LoVo (cell line): ENCODE measurements at places on chromosomes 6 and 20.

DNA sequence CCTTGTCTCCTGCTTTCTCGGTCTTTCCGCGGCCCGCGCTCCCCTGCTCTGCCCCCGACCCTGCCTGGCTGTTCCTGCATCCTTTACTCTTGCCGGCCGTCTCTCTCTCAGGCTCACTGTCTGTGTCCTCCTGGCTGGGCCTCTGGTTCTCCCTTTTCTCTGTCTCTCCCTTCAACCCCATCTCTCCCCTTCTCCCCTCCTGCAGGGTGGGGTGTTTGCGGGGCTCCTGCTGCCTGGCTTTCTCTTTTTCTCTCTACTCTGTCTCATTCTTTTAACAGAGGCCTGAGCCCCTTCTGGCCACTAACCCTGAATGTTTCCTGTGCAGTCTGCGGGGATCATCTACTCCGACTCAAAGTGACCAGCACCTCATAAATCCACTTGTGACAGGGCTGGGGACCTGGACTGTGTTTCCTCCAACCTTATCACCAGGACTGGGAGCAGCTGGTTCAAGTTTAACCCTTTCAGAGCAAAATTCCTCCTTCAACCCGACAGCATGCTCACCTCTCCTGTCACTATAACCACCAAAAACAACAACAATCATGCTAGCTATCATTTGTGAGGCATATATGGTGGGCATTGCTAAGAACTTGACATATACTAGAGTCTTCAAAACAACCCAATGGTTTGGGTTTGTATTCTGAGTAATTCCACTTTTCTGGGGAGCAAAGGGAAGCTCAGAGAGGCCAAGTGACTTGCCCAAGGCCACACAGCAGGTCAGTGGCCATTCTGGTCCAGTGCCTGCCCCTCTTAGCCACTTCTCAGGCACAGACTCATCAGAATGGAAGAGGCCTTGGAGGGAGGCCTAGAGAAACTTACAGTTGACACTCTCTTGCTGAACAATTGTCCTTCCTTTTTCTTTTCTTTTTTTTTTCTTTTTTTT, 811 bp upstream of the RSPO4 start:
- no peak for DNase-seq

DNA sequence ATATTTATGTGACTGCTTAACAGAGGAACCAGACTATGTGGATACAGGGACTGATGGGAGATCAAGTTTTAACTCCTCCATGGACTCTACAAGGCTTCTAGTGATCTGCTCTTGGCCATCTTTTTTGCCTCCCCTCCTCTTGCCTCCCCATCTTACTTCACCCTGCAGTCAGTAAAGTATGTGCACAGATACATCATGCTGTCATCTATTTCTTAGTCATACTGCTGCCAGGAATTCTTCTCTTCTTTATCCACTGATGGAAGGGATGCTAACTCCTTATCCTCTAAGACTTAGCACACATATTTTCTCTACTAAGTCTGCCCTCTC, 27.6 kb upstream of the FAM83C start:
- no peak for DNase-seq

DNA sequence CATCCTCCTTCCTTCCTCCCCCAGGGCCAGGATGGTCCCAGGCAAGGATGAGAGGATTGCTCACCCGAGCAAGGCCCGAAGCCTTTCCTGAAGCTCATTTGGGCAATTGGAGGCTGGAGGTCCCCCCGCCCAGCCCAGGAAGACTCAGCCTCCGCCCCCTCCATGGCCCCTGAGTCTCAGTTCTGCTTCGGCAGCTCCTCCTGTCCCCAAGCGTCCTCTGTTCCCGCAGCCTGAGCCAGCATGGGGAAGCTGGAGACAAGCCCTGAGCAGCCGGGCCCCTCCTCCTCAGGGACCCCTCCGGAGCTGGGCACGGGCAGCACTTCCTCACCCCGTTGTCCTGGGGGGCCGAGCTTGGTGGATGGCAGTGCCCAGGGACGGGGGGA, 26.0 kb downstream of the SLC17A9 start:
- no peak for DNase-seq

DNA sequence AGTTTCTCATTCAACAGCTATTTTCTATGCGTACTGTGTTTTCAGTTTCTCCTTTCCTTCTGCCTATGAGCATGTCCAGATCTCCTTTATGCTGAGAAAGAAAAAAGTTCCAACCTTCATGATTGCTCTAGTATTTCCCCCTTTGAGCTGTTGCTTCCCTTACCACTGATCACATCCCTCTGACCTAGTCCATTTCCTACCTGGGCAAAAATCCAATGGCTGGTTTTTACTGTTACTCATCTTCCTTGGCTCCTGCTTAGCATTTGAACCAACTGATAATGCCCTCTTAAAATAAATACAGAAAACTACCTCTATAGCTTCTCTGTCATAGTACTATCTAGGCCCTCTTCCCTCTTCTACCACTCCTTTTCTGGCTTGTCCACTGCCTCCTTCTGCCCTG, 6.0 kb downstream of the RFX6 start:
- no peak for DNase-seq

DNA sequence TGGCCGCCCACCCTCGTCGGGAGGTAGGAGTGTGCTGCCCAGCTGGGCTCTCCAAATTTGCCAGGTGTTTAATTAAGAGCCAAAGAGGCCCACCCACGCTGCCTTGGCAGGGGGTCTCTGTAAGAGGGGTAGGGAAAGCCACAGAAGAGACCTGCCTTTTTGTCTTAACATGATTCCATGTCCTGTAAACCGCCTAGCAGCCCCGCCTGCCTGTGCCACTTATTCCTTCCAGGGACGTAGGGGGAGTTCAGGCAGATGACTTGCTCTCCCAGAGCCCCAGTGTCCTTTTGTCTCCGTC, 2.1 kb downstream of the FAM210B start:
- no peak for DNase-seq

- no peak for DNase-seq
Observed at GRCh38 chr6:112113431-112113830, 26.0 kb downstream of the FAM229B start.

GRCh38 chr6:25173951-25174474, 105.2 kb upstream of the CARMIL1 start:
- DNase-seq: peak; percentile 78

DNA sequence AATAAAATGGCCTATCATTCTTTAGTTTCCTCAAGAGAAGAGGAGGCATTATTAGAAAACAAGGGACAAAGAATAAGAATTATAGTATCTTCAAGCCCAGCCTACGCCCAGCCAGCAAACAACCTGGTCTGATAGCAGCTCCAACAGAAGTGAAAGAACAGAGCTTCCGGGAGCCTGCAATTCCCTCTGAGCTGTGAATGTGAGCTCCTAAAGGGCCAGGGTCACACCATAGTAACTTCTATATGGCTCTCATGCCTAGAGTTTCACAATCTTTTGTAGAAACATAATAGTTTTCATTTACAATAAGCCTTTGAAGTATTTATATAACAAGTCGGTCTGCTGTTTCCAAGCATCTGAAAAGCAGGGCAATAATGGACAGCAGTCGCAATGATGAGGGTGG, 116.5 kb downstream of the SMLR1 start:
- no peak for DNase-seq

GRCh38 chr20:51412951-51413481, 129.5 kb downstream of the NFATC2 start:
- DNase-seq: no peak
